Right ventricle myocardium inferior (tissue), 1 donor: ENCODE measurements at places on chromosomes 2 and 18. TPM values are rescaled to one million over a fixed set of nuclear protein-coding genes. Genes with fewer than 3 reads are reported as not detected.

The DOK6 gene
- total RNA-seq, result 6.3 TPM

The WDFY1 gene
- 13.4 TPM for total RNA-seq

The MRPL53 gene
- total RNA-seq, result 167 TPM

- DNase-seq, result no peak
Measured at GRCh38 chr2:191866675-191867506, 20.0 kb upstream of the CAVIN2 start.

- DNase-seq, result no peak
Measured at GRCh38 chr2:1754046-1754445, 9.7 kb upstream of the PXDN start.

The TSHZ1 gene
- total RNA-seq, result 23.1 TPM

The FBLN7 gene
- 0.54 TPM for total RNA-seq

DNA sequence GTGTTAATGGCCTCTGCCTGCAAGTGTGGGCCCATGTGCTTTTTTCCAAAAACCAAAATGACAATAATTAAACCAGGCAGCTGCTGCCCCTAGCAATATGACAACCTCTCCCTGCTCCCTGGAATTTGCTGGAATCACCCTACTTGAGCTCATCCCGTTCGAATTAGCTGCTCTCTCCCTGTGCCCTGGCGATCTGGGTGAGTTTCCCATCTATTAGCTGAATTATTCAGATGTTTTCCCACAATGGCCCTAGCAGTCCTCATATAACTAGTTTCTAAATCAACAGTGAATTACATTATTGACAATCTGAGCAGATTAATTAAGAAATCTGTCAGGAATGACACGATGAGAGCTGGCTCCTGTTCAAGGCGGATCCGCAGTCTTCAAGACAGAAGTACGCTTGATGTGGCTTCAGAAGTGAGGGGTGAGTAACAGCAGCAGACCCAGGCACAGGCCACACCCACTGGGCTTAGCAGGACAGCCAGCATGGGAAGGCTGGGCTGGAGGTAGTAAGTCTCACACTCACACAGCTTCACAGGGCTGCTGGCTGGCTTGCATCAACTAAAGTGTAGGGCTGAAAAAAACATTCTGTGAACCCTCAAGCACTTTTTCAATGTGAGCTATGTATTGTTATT lies 366.2 kb upstream of the ID2 start:
- peak; percentile 76 for DNase-seq

GRCh38 chr2:9984871-9985480 lies 33.5 kb downstream of the GRHL1 start:
- no peak for DNase-seq

- DNase-seq, result no peak
Measured at GRCh38 chr2:234329202-234329960, 167.5 kb downstream of the ARL4C start.

DNA sequence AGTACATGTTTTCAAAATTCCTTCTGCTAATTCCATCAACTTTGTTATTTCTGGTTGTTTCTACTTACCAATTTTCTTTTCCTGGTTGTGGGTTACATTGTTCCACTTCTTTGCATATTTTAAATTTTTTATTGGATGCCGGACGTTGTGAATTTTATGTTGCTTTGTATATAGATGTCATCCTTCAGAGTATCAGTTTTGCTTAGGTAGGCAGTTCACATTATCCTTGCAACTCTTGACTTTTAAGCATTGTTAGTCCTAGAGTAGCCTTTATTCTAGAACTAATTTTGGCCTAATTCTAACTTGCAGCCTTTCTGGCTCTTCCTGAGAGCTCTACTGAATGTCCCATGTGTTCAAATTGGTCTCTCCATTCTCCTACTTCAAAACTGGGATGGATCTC lies 228.7 kb upstream of the MC4R start:
- DNase-seq, result no peak

- DNase-seq, result no peak
Measured at GRCh38 chr2:111094691-111095090, 26.0 kb upstream of the BCL2L11 start.
